H9 (cell line): ENCODE measurements at places on chromosomes 13 and 19. TPM values are rescaled to one million over a fixed set of nuclear protein-coding genes. Genes with fewer than 3 reads are reported as not detected.

- DNase-seq: no peak
Observed at GRCh38 chr19:12995596-12996405, 526 bp downstream of the NFIX start.

DNA sequence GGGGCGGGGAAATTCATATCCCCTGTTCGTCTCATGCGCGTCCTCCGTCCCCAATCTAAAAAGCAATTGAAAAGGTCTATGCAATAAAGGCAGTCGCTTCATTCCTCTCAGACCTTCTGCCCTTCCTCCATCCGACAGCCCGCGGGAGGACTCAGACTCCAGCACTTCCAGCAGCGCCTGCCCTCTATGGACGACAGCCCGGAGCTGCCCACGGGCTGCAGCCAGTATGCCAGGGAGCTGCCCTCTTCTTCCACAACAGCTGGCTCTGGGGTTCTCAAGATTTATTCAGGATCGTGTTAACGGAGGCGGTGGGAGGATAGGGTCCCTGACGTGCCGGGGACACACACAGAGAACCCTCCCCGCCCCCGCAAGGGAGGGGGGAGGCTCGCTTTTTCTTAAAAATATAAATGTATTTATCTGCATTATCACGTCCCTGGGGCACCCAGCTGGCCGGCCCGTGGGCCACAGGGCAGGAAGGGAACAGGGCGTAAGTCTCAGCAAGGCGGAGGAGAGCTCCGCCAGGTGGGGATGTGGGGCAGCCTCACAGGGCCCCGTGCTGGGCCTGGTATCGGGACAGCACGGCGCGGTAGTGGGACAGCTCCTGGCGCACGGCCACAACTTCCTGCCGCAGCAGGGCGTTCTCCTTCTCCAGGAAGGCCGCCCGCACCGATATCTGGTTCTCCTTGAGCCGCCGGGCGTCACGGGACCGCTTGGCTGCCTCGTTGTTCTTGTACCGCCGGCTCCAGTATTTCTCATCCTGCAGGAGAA, 6.7 kb downstream of the DBP start:
- DNase-seq: peak; percentile 79

- no peak for DNase-seq
Observed at GRCh38 chr13:40311356-40312101, 354.9 kb downstream of the FOXO1 start.

DNA sequence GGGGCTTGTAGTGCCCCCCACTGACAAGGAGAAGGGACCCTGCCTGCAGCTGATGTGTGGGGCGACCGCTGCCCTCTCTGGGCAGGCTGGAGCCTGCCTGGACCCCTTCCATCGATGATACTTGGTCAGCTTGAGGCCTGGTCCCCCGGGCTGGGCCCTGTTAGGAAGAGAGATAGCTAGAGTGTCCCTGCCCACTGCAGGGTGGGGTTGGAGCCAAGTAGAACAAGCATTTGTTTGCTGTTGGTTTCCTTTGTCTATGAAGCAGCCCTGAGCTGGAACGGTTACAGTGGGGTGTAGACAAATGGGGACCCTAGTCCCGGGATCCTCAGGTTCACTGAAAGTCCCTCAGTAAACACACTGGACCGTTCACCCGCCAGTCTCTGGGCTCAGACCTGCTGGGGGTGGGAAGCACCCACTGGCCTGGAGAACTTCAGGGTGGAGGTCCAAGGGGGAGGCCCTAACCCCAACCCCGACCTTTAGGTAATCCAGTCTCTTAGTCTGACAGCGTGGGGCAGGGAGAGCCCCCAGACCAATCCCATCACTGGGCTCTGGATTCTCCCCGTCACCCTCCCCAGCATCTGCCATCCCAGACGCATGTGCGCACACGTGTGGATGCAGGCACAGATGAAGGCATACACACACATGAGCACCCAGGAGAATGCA, 204.8 kb upstream of the ZNF536 start:
- DNase-seq: no peak

DNA sequence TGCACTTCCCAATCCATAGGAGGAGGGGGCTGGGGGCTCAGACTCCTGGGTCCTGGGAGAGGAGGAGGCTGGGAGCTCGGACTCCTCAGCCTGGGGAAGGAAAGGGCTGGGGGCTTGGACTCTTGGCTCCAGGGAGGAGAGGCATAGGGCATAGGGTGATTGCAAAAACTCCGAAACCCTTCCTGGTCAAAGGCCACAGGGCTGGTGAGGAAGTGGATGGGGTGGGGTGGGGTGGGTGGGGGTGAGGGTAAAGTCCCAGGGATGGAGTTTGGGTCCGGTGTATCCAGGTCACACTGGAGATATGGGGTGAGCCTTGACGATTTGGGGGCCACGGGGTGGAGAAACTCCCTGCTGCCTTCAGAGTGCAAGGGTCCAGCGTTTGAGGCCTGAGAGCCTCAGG, 2.8 kb downstream of the MYH14 start:
- no peak for DNase-seq

- no peak for DNase-seq
Observed at GRCh38 chr13:54356849-54357248, 1328.2 kb downstream of the OLFM4 start.

DNA sequence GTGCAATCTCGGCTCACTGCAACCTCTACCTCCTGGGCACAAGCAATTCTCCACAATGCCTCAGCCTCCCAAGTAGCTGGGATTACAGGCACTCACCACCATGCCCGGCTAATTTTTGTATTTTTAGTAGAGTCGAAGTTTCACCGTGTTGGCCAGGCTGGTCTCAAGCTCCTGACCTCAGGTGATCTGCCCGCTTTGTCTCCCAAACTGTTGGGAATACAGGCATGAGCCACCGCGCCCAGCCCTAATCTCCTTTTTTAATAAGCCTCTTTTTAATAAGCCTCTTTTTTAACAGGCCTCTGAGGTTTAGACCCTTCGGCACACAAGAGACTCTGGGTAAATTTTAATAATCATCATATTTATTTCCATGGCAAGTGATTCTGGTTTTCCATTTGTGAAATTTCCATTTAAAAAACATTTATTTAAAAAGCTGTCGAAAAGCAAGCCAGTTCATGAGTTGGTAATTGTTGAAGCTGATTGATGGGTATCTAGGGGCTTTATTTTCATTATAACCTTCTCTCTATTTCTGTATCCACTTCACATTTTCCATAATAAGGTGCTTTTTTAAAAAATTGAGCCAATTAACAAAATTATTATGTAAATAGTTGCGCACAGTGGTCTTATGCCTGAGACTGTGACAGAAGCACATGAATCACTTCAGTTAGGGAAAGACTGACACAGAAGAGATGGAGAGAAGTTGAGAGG, 11.8 kb downstream of the POU2F2 start:
- no peak for DNase-seq

DNA sequence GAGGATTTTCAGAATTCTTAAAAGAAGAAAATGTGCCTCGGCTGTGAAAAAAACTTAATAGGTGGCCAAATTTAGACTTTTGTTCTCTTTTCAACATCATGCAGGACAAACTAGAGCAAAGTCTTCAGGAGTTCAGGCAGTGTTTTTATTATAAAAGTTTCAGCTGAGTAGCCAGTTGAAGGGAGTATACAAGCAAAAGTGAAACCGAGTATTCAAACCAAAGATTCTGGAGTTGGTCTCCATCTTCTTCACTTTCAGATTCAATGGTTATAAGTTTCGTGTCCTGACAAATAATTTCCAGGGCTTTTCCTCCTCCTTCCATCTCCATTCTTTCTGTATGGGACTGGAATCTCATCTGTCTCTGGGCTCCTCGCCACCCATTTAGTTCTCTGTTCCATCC, 379.7 kb downstream of the GPC5 start:
- DNase-seq: no peak

GRCh38 chr13:52029569-52029968, 5.1 kb downstream of the UTP14C start:
- DNase-seq: no peak

DNA sequence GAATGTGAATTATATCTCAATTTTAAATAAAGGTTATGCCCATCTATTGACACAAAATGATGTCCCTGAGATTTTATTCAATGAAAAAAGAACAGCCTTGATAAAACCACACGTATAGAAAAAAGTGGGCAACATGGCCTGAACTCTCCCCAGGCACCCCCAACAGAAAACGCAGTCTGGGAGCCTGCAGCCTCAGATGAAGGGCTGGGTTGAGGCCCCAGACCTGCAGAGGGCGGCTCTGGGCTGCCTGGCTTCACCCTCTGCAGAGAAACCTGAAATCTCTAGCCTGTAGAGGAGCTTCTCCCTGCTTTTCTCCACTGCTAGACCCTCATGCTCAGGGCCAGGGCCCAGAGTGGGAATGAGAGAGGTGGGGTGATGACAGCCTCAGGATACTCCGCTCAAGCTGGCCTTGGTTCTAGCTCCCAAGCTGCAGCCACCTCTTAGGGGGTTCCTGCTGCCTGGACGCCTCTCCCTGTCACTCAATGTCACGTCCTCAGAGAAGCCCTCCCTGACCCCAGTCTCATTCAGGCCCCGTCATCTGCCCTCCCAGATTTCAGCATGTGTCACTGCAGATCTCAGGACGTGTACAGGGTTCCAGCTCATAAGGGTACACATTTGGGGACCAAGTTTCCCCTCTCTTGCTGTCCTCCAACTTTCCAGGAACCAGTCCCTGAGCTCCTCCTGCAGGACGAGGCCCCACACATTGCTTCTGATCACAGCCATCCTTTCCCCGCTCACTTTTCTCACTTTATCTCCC, 1.8 kb downstream of the MBD3 start:
- peak; percentile 56 for DNase-seq

DNA sequence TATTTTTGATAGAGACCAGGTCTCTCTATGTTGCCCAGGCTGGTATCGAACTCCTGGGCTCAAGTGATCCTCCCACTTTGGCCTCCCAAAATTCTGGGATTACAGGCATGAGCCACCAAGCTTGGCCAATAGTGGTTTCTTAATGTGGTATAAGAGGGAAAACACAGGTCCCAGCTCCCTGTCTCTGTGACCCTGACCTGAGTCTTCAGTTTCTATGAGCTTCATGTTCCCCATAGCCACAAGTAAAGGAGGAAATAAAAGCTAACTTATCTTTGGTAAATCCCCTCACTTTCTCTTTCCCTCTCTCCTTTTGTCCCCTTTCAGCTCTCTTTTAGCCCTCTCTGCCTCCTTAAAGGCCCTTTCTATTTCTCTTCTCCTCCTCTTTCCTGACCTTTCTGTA, 50.3 kb downstream of the ABCC4 start:
- no peak for DNase-seq

DNA sequence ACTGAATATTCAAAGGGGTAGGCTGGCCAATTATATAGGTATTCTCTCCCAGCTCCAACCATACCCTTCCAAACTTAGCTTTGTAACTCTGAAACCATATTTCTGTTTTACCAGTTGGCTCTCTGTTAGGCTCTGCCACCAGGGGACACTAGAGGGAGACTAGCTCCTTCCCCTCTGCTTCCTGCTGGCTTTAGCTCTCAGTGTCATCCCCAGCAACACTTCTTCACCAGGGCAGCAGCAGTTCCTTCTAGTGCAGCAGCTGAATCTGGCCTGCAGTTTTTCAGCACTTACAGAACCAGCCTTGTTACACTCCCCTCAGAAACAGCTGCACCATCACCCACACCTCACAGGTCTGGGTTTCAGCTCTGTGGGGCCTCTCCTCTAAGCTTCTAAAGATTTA, 51.0 kb upstream of the DOCK9 start:
- peak; percentile 74 for DNase-seq

DNA sequence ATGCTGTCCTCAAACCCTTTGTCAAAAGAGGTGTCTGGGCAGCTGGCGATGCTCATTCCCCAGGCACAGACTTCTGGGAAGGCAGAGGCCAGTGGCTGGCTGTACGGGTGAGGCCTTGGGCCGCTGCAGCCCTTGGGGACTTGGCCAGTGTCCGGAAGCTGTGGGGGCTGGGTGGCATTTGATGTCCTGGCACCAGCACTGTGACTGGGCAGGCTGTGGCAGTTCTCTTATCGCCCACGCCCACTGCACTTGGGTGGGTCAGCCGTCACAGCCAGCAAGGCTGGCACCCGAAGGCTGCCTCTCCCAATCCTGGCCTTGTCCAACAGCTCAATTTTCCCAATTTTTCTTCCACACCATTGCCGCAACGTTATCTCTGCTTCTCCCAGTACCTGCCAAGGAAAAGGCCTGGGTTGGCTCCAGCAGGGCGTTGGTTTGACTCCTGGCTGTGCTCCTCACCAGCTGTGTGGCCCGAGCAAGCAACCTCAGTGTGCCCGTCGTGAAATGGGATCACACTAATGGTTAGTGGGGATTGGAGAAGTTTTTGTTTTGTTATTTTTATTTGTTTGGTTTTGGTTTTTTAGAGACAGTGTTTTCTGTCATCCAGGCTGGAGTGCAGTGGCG, 12.7 kb upstream of the SLC44A2 start:
- DNase-seq: no peak

DNA sequence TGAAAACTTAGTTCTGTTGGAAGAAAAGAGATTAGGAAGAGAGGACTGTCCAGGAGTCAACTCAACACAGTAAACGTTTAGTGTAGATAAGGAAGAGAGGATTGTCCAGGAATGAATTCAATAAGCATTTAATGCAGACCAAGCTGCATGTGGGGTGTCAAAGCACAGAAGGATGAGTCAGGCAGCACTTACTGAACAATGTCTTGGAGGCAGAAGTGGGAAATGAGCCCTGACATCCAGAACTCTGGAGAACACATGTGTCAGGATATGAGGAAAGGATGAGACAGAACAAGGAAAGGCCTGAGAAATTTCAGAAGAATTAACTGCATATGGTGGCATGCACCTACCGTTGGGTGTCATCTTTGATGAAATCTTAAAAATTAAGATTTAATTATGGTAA, 429.2 kb upstream of the HTR2A start:
- no peak for DNase-seq

DNA sequence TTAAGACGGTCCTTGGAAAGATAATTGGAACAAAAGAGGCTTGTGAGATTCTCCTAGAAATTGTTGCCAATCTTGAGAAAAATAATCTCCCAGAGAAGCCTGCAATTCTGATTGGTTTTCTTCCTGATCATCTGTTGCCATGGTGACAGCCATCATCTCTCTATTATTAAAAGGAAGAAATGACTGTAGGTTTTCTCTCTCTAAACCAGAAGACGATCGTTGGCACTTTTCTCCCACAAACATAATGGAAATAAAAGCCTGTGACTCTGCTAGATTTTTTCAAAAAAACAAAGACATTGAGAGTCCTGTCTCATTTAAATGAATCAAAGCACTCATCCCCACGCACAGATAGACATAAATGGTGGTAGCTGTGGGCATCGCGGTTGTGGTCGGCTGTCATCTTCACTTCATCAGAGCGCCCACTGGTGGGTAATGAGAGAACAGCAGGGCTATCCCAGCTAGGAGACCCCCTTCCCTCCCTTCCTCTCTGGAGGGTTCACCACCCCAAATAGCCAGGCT, 21.7 kb upstream of the CALM3 start:
- DNase-seq: peak; percentile 54

Gene DLEU7
- 1.5 and 1.8 TPM in 2 replicates for total RNA-seq

Gene GSK3A
- 52.4 and 53.7 TPM in 2 replicates for total RNA-seq

Gene ANGPTL4
- total RNA-seq: 1.9 and 2.5 TPM in 2 replicates

Gene NLRP5
- total RNA-seq: not detected in 2 replicates

Gene PTGIR
- not detected in 2 replicates for total RNA-seq

Gene LRFN3
- 18.4 and 20.5 TPM in 2 replicates for total RNA-seq
